Activated gamma-delta T cell (primary cell): ENCODE measurements at places on chromosomes 6 and 20.

DNA sequence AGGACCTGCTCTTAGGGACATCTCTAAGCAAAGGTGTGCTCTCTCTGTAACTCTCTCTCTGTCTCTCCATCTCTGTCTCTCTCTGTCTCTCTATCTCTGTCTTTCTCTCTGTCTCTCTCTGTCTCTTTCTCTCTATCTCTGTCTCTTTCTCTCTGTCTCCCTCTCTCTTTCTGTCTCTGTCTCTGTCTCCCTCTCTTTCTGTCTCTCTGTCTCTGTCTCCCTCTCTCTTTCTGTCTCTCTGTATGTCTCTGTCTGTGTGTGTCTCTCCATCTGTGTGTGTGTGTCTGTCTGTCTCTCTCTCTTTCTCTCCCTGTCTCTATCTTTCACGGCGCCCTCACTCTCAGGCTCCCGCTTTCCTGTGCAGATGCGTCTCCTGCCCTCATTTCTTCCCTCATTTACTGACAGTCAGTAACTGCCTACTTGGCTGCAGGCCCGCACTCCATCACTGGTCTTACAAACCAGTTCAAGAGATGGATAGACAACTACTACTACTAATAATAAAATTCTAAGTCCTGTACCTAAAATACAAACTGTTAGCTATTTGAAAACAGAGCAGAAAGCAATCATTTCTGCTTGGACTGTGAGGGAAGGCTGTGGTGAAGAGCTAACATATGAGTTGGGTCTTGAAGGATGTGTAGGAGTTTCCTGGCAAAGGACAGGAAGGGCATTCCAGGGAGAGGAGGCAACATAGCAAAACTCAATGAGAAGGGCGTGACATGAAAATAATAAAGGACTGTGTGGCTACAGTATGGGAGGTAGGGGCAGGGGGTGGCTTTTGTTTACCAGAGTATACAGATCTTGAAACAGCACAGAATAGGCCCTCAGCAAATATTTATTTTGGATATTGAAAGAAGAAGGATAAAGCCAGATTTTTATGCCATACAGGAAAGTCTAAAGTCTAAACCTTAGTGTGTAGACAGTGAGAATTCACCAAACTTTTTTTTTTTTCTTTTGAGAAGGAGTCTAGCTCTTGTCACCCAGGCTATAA, 67.8 kb upstream of the TAB2 start:
- no peak for DNase-seq

DNA sequence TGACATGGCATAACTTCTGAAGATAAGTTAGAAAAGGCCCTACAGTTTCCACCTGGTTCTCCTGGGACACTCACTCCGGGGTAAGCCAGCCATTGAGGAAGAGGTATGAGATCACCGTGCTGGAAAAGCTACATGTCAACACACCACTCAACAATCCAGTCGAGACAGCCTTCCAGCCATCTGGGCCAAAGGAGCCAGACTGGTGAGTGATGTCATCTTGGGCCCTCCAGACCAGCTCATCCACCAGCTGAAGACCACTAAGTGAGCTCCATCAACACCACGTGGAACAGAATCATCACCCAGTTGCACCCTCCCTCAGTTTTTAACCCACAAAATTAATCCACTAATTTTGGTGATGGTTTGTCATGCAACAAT, 32.3 kb upstream of the RSPO4 start:
- no peak for DNase-seq

GRCh38 chr6:94751641-94752329, 825.5 kb upstream of the MANEA start:
- DNase-seq = no peak

DNA sequence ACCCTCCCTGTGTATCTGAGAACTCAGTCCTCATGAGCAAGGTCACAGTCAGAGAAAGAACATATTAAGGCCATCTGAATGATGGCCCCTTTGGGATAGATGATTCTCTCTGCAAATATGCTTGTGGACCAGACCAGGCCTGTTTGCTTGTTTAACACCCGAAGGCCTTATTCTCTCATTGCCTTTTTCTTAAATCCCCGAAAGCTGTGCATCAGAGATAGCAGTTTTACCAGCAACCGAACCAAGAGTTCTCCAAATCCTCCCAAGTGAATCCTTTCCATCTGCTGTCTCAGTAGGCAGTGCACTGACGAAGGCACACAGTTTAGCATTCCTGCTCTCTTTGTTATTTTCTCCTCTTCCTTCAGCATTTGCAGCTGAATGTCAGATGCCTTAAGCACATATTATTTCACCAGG, 79.8 kb downstream of the TRMT6 start:
- no peak for DNase-seq

DNA sequence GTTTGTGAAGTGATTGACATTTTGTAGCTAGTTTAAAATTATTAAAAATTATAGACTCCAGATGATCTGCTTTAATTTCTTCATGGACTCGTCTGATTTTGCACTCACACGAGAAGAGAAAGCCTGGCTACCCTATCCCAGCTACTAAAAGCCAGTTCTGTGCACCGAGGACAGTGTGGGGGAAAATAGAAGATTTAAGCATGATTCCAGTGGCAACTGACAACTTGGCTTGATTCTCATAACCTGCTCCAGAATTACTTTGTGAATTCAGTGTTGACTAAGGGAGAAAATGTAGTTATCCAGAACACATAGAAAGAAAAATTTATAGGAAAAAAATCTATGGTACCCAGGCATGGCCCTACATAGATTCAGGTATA, 88.7 kb downstream of the SNAP25 start:
- DNase-seq = no peak

- no peak for DNase-seq
Observed at GRCh38 chr6:132456700-132457143, 55.4 kb upstream of the MOXD1 start.

DNA sequence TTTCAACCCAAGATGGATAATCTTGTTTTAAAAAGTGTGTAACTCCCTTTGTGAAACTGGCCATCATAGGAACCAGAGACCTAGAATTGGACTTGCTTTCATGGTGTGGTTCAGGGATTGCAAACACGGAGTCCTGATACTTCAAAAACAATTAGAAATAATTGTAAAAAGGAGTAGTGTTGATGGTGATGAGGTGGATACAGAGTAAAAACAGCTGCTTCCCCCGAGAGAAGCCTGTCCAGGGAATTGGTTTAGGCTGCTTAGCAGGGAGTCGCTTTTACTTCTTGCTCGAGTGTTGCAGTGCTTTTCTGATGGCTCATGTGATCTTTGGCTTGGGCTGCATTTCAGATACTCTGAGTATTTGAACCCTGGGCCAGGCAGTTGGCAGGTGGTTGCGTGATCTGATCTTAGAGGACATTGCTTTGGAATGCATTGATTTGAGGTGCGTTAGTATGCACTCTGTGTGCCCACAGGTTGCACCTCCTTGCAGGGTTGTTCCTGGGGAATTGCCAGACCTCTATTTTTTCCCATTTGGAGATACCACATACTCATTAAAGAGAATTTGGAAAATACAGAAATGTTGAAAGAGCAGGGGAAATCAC, 19.5 kb downstream of the KIF3B start:
- DNase-seq = no peak

GRCh38 chr6:44867571-44868334, 460.4 kb upstream of the RUNX2 start:
- no peak for DNase-seq

DNA sequence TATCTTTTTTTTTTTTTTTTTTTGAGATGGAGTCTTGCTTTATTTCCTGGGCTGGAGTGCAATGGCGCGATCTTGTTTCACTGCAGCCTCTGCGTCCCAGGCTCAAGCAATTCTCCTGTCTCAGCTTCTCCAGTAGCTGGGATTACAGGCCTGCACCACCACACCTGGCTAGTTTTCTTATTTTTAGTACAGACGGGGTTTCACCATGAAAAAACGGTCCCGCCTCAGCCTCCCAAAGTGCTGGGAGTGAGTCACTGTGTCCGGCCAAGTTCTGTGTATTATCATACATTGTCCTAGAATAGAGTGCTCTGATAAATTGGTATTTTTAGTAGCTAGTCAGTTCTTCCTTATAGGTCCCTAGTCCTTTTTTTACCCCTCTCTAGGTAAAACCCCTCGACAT, 2.8 kb downstream of the SNRPC start:
- DNase-seq = no peak

- DNase-seq = no peak
Observed at GRCh38 chr6:137722749-137723272, 144.2 kb upstream of the TNFAIP3 start.

DNA sequence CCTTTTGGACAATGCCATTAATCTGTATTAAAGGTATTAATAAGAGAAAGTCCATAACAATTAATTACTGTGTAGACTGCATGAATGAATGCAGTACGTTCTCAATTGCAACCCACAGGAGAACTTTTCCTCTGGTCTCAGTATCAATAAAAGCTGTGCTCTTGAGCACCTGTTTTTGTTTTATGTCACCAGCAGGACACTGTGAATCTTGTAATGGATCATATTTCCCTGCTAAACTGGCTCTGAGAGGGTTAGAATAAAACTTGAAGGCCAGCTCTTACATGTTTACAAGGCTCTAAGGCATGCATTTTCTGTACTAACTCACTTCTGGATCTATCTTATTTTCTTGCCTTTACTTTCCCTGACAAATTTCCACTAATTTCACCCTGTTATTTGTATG, 214.3 kb upstream of the PLN start:
- no peak for DNase-seq

GRCh38 chr6:168216117-168216516, 103.5 kb downstream of the DACT2 start:
- no peak for DNase-seq

GRCh38 chr6:138403324-138403800, 661 bp upstream of the HEBP2 start:
- peak; percentile 21 for DNase-seq

GRCh38 chr6:91291071-91291470, 704.2 kb upstream of the MAP3K7 start:
- DNase-seq = no peak

GRCh38 chr6:29685718-29686326, 4.9 kb upstream of the ZFP57 start:
- no peak for DNase-seq

DNA sequence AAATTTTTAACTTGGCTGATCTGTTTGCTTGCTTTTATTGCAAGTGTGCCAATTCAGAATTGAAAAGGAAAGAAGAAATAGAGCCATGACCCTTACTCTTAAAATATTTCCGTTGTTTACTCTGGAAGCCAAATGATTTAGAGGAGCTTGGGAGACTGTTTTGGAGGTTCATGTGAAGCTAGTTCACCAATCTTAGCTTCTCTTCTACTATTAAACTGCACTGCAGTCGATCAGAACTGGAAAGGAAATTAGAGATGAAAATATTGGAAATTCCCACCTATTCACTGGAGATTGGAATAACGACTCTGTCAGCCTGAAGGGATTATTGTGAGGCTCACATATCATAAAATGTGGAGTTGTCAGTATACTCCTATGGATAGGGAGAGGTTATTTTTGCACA, 81.8 kb downstream of the MLIP start:
- DNase-seq = no peak
